NB4 (cell line): ENCODE measurements at places on chromosomes 7 and 10.

GRCh38 chr7:115363916-115364315, 442.0 kb downstream of the MDFIC start:
- no peak for DNase-seq

DNA sequence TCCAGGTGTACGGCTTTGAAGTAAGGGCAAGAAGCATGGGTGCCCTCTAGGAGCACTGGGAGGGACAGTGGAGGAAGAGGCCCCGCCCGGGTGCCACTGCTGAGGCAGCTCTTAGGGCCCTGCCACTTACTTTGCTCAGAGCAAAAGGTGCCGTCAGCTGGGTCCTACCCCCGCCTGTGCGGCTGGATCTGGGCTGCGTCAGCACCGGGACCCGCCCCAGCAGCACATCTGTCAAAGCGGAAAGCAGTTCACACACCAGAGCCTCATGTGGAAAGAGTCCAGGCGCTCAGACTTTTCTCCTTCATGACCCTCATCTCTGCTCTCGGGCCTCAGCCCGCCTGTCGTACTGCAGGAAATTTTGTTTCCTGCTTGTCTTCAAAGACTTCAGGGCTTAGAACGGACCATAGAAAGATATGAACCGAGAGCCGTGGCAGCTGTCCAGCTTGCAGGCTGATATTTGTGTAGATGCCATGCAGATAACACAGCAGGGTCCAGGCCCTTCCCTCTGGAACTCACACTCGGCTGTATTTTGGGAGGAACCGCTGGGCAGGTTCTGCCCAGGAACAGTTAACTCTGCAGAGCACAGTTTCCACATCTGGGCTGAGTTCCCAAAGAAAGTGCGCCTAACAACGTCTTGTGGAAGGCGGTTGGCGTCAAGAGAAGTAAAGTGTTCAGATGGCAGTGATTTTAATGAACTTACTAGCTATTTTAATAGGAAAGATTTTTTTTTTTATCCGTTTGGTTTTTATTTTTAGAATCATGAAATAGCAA, 44.3 kb upstream of the PRKAR1B start:
- DNase-seq = no peak

- no peak for DNase-seq
These were observed 86.2 kb downstream of the ZRANB1 start for GRCh38 chr10:125027871-125028869.

DNA sequence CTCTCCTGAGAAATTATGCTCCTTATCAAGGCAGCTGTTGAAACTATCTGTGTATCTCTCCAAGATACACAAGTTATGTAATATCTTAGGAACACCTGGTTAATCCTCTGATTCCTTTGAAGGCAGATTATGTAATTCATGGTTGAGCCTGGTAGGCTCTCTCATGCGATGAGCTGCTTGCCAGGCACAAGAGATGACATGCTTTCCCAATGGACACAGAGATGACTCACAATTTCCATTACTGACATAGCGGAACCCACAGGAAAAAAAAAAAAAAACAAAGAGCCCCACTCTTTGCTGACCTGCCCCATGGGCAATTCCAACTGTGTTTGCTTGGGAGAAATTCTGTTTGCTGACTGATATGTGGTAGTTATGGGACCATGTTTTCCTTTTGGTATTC, 736.4 kb upstream of the PHF14 start:
- DNase-seq = no peak

- no peak for DNase-seq
These were observed 23.4 kb upstream of the LIPA start for GRCh38 chr10:89274928-89275327.

- DNase-seq = peak; percentile 53
These were observed 506.3 kb downstream of the CALN1 start for GRCh38 chr7:71905821-71906220.

DNA sequence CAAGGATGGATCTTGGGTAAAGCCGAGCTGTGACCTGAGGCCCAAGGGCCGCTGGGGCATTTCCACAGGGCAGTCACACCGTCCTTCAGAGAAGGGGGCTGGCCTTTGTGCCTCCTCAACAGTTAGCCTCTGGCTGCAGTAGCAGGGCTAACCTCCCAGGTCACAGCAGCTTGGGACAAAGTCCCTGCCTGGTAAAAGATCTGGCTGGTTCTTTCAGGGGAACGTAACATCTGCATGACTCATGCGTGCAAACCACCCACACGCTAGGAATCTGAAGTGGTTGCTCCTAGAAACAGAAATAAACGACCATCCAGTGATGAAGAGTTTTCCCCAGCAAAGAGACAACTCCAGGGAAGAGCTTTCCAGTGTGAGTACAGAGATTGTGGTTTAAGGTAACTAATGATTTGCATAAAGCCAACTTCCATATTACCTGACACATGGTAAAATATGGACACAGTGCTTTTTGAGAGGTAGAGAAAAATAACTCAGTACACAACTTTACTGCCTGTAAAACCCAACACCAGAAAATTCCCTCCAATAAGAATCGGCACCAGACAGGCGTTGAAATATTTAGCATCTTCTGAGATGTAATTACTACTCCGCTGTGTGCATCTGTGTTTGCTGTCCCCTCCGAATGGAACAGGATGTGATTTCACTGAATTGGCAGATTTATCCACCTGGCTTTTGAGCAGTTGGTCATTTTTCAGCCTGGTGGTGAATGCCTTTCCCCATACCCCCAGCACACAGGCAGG, 84.9 kb upstream of the ADRB1 start:
- peak; percentile 77 for DNase-seq

DNA sequence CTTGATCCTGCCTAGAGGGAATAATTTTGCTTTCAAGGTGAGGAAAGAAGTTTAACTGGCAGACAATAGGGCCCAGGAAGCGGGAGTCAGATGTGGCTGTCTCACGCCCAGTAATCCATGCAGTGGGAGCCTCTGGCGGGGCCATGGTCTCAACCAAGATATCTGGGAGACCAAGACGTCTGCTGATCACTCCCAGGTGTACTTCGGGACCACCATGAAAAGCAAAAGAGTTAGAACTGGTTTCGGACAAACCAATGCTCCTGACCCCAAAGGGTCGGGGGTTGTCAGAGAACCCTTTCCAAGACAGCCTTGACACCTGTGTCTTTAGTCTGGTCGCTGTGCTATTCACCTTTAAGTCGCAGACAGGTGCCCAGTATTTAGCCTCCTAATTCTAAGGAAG, 256.9 kb upstream of the MBL2 start:
- no peak for DNase-seq

- no peak for DNase-seq
These were observed 215.0 kb downstream of the TAX1BP1 start for GRCh38 chr7:27955011-27955410.
